Activated CD4-positive, alpha-beta T cell treated with anti-CD3 and anti-CD28 coated beads, Interleukin-2, amount 50 U/mL, for 4 hours (primary cell): ENCODE measurements at places on chromosomes 5 and 9.

DNA sequence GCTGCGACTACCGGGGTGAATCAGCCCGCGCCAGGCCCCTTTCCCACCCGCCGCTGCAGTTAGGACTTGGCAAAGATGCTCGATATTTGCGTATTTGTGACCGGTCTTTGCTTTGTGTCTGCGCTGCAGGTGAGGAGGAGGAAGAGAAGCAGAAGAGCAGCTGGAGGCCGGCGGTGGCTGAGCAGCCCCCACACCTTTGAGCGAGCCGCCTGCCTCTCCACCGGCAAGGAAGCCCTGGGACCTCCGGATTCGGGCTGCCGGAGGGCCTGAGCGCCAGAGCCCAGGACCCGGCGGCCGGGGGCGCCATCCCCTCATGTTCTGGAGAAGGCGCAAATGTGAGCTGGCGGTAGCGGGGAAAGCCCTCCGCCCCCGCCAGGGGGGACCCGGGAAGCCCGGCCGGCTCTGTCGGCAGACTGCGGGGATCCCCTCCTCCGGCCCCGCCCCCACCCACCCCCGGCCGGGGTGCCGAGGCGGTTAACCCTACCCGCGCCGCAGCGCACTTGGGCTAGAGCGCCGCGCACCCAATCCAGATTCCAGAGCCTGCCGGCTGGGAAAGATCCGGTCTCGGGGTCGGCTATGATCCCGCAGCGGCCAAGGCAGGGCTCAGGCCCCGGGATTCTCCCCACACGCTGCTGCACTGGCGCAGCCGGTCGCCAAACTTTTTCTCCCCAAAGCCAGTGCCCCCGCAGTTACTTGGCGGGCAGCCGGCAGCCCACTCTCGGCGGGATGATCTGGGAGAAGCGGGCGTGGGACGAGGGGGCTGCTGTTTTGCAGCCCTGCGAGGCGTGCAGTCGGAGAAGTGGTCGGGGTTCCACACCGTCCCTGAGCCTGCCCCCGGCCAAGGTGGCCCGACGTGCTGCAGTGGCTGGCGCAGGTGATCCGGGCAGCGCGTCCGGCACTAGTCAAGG is 800 bp upstream of the KCNN2 start:
- DNase-seq: no peak

- DNase-seq: peak; percentile 28
Measured at GRCh38 chr5:123549256-123549904, 37.4 kb downstream of the CSNK1G3 start.

- DNase-seq: no peak
Measured at GRCh38 chr5:141260458-141261237, 15.5 kb downstream of the PCDHB15 start.

DNA sequence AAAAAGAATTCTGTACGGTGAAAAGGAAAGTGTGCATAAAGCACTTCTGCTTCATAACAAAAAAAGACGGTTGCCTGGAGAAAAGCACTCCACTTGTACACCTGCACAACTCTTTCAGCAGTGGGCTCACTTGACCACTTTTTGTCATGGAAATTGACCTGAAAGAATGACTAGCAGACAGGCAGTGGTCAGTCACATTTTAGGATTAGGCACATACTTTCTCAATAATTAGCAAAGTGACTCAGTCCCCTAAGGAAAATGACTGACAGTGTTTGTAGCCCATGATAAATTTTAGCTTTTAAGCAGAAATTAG is 169.3 kb downstream of the FANCC start:
- DNase-seq: no peak

GRCh38 chr9:128727640-128728248 is 3.8 kb upstream of the ZDHHC12 start:
- DNase-seq: no peak

DNA sequence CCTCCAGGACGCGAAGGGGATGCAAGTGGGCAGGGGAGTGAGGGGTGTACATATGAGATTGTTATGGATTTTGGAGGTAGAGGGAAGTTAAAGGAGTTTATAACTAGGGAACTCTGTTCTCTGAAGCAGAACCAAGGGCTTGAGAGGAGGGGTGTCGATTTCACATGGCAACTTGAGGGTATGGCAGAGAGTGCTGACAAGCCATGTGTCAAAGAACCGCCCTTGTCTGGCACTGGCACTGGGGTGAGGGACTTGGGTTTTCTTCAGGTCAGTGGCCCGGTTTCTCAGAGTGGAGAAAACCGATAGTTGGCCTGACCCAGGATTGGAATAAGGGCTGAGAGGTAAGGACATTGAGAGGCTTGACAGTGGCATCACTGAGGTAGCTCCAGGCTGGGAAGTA is 47.7 kb upstream of the TESK1 start:
- DNase-seq: no peak

DNA sequence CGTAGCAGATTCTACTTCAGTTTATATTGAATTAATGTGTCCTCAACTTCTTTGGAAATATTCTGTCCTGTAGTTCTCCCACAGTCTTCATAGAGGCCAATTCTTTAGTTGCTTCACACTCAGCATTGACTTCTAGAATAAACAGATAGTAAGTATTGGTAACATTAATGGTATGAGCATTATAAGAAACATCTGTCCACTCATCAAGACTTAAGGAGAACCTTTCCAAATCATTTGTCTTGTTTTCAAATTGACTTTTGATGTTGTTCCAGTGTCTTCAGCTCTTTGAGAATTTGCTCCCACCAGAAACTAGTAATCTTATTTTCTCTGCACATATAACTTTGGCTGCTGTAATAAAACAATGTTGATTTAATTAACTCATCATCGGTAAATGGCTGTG is 18.3 kb downstream of the RANBP17 start:
- no peak for DNase-seq

DNA sequence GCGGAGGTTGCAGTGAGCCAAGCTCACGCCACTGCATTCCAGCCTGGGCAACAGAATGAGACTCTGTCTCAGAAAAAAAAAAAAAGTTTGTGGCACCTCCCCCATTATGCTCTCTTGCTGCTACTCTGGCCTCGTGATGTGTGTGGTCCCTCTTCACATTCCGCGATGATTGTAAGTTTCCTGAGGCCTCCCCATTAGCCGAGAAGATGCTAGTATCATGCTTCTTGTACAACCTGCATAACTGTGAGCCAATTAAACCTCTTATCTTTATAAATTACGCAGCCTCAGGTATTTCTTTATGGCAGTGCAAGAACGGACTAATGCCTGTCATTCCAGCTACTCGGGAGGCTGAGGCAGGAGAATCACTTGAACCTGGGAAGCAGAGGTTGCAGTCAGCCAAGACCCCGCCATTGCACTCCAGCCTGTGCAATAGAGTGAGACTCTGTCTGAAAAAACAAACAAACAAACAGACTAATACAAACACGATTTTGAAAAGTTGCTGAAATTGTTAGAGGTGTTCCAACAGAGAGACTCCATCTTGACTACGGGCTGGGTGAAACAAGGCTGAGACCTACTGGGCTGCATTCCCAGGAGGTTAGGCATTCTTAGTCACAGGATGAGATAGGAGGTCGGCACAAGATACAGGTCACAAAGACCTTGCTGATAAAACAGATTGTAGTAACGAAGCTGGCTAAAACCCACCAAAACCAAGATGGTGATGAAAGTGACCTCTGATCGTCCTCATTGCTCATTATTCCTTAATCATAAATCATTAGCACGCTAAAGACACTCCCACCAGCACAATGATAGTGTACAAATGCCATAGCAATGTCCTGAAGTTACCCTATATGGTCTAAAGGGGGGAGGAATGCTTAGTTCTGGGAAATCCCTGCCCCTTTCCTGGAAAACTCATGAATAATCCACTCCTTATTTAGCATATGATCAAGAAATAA is 8.3 kb upstream of the AFF4 start:
- no peak for DNase-seq

GRCh38 chr9:20997503-20998076 is 33.9 kb downstream of the HACD4 start:
- no peak for DNase-seq

GRCh38 chr9:135523521-135524129 is 2.4 kb downstream of the LCN1 start:
- no peak for DNase-seq

- DNase-seq: no peak
Measured at GRCh38 chr5:122346897-122347581, 35.0 kb downstream of the SNCAIP start.

DNA sequence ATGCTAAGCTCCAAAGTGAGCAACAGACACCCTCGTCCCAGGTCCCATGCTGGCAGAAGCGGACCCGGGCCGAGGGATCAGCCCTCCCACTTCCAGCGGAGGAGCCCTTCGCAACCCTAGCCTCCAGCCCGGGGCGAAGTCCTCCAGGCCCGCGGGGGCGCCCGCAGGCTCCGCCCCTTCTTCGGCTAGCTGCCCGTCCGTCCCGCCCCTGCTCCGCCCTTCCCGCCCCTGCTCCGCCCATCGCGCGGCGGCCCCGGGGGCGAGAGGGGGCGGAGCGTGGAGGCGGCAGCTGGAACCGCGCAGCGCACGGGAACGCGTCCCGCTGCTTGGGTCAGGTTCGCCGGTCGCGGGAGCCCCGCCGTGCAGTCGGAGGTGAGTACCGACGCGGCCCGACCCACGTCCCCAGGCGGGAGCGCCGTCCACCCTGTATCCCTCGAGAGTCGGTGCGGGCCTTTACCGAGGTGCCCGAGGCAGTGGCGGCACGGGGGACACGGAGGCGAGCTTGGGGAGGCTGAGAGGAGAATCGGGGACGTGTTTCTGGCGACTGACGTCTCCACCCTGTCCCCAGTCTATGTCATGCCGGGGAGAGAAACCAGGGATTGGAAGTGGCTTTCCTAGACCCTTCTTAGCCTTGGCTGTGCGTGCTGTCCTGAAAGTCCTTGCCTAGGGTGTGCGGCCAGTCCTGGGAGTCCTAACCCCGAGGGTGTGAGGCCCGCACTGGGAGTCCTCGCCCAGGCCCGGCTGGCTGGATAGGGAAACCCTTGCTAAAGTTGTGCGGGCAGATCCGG is at the start of gene ACO1:
TSS of gene ACO1 (plus strand) at position 280 of the 788 bp plus-strand sequence. CDS start 20,864 bp downstream, outside the sequence.
- DNase-seq: peak; percentile 79

DNA sequence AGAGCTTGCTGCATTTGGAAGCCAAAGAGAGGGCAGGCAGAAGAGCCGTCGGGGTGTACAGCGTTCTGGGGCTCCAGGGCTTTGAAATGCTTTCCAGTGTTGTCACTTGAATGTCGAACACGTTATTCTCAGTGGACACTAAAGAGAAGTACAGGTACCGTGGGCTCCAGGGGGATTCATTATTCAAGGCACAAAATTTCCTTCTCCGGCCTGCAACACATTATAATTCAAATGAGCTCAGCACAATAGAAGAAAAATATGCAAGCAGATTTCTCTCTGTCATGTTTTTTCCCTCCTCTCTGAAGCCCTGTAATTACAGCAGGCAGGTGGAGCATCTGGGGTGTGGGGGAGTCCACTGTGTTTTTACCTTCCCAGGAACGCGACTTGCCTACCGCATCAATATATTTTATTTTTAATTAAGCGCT is 293.1 kb downstream of the ZSWIM6 start:
- no peak for DNase-seq
